ENCODE measurements at places on chromosomes 7 and 10.

- no peak for DNase-seq
Observed at GRCh38 chr7:72710983-72711382, 117.0 kb downstream of the TYW1B start.

DNA sequence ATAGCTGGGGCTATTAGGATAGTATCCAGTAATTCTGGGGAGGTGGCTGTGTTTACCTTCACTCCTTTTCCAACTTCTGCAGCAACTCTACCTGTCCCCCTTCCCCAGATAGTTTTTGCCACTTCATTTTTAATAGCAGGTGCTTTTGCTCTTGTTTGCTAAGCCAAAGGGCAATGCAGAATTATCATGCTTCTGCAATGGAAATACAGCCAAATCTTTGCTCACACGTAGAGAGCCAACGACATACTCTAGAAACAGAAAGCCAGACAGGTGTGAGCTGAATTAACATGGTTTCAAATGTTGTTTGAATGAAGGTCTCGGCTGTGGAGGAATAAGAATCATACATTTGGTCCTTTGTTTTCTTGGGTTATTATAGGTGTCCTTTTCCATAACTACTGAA lies 14.4 kb downstream of the PLEKHS1 start:
- DNase-seq: no peak

- DNase-seq: no peak
Observed at GRCh38 chr10:119659951-119660350, 8.8 kb downstream of the BAG3 start.

- peak; percentile 43 for DNase-seq
Observed at GRCh38 chr10:58756130-58756719, 243.6 kb downstream of the BICC1 start.

DNA sequence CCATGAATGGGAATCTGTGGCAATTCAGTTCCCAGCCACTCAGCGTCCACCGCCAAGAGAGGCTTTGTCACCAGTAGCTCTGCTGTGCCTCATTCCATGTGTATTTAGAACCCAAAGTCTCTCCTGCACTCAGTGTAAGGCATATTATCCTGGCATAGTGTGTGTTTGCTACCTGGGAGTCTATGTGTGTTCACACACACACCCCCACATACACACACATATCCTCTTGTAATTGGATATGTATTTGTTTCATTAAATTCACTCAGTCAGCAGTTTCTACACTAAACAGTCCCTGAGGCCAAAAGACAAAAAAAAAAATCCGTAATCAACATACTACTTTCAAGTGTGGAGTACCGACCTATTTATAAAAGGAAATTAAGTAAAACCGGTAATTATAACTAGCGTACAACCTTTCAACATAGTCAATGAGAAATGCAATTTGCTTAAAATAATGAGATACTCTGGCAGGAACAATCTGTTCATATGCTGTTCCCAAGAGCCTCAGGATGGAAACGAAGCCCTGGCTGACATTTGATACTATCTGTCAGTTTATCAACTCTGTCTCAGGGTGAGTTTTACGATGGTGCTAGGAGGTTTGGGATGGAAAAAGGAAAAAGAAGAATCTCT lies 425.8 kb upstream of the CELF2 start:
- DNase-seq: peak; percentile 26

GRCh38 chr7:143975617-143976016 lies 21.0 kb downstream of the OR2F1 start:
- no peak for DNase-seq

- DNase-seq: no peak
Observed at GRCh38 chr7:106116161-106116704, 4.1 kb upstream of the SYPL1 start.

GRCh38 chr7:98136423-98136822 lies 29.8 kb downstream of the LMTK2 start:
- DNase-seq: no peak

- no peak for DNase-seq
Observed at GRCh38 chr10:17790651-17791050, 18.5 kb upstream of the MRC1 start.

- DNase-seq: no peak
Observed at GRCh38 chr7:85823396-85824080, 636.7 kb upstream of the SEMA3D start.

DNA sequence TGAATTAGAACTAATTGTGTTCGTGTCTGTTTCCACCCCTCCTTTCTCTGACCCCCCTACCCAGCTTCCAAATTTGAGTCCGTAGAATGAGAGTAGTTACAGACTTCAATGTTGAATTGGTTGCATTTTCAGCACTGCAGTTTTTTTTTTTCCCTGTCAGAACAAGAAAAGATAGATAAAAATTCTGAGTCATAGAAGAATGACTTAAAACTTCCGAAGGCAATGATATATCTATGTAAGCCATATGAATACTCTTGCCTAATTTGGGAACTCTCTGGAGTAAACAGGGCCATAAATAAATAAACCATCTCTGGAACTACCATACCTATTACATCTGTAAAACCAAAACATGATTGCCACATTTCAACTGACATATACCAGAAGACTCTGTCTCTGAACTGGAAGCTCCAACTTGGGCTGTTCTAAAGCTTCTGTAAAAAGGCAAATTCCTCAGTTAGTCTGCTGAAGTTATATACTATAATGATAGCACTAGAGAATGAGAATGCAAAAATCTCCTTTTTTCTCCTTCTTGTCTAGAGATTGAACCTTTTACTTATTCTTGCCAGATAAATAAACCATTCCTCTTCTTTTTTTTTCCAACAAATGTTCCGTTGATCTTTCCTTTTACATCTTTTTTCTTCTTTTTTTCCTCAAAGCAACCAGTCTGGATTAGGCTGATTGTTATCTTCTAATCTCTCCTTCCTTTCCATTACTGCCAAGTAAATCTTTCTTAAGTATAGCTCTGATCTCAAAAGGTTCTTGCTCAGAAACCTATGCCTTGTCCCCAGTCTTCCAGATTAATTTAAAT lies 23.5 kb downstream of the VCL start:
- peak; percentile 86 for DNase-seq

GRCh38 chr10:121332829-121333765 lies 265.1 kb downstream of the FGFR2 start:
- DNase-seq: no peak

DNA sequence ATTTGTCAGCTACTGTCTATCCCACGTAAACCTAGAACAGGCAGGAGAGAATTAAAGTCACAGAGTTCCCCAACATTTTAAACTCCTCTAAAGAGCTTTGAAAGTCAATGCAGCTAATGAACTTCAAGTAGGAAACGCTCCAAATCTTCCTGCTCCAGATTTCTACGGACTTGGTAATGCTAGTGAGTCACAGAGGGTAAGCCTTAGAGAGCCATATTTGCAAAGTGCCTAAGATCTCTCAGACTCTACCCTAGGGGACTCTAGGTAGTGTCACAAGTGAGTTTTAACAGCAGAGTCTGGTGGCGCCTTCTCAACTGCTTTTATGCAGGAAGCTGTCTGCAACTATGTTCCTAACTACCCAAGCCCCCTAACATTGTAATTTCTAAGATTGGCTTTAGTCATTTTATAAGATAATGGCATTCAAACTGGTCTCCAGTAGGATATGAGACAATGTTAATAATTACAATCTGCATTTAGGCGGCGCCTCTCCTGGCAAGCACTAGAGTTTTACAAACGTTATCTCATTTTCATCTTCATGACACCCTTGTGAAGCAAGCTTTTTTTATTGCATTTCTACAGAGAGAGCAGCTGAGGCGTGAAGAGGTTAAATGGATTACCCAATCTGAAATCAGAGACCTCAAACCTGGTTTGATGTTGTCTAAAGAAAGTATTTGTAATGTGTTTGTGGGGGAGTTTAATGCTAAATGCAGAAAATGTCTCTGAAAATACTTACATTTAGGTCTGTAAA lies 22.0 kb upstream of the FZD1 start:
- peak; percentile 49 for DNase-seq

GRCh38 chr10:47332371-47332770 lies 10.1 kb downstream of the GDF2 start:
- DNase-seq: no peak

- no peak for DNase-seq
Observed at GRCh38 chr7:136845899-136846465, 22.5 kb upstream of the CHRM2 start.

- DNase-seq: peak; percentile 45
Observed at GRCh38 chr10:117503244-117504205, 39.0 kb upstream of the EMX2 start.

- DNase-seq: peak; percentile 67
Observed at GRCh38 chr7:76155938-76156337, 45.8 kb upstream of the SRRM3 start.

- peak; percentile 23 for DNase-seq
Observed at GRCh38 chr10:34933676-34934075, 118.6 kb upstream of the PARD3 start.

DNA sequence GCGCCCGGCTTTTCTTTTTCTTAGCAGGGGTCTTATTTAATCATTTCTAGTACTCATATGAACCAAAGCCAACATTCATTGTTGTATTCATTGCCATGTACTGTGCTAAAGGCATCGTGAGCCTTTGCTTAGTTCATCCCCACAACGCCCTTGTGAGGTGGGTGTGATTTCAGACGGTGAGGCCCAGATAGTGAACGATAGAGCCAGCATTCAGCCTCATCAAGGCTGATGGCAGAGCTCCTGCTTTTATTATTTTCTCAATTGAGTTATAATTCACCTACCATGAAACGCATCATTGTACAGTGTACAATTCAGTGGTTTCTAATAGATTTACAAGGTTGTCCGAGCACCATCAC lies 50.1 kb downstream of the HK1 start:
- DNase-seq: no peak

GRCh38 chr7:117076426-117076943 lies 123.2 kb downstream of the ST7 start:
- DNase-seq: no peak

- no peak for DNase-seq
Observed at GRCh38 chr7:5549096-5549763, 125.6 kb upstream of the TNRC18 start.

GRCh38 chr7:67593794-67594193 lies 597.2 kb downstream of the TYW1 start:
- no peak for DNase-seq

GRCh38 chr10:11782793-11783557 lies 40.2 kb upstream of the PROSER2 start:
- DNase-seq: peak; percentile 33

DNA sequence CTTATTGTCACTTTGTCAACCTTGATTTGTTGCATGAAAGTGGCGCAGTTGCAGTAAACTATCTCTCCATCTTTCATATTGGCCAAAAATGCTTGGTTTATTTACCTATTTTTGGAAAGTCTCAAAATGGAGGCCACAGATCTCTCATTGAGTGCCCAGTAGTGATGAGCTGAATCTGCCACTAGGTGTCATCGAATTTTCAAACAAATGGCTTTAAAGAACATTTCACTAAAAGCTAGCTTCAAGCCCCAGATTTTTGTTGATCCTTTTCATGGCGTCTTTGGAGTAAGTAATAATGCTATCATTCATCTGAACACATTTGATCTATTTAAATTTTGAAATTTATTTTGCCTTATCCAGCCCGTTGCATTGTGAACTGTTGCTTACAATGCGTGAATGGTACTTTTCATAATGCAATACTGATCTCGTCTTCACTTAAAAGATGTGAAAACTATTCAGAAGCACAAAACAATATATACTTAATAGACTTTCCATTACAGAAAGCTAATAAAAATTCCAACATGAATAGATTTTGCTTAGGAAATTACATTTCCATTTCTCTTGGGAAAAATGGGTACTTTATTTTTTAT lies 236.2 kb downstream of the DNAJB9 start:
- no peak for DNase-seq

DNA sequence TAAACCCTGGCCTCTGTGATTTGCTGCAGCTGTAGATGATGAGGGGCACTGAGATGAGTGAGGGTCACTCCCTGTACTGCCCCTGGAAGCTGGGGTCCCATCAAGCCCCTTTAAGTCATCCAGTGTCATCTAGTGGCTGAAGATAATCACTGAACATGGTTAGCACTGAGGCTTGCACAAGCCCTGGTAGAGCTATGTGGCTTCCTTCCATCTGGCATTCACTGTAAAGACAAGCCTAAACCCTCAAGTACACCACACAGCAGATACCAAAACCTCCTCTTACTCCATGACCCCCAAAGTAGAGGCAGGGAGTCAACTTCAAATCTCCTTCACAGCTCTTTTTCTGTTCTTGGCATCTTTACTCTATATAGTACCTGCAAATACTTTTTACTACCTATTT lies 72.7 kb upstream of the MRLN start:
- DNase-seq: peak; percentile 49

DNA sequence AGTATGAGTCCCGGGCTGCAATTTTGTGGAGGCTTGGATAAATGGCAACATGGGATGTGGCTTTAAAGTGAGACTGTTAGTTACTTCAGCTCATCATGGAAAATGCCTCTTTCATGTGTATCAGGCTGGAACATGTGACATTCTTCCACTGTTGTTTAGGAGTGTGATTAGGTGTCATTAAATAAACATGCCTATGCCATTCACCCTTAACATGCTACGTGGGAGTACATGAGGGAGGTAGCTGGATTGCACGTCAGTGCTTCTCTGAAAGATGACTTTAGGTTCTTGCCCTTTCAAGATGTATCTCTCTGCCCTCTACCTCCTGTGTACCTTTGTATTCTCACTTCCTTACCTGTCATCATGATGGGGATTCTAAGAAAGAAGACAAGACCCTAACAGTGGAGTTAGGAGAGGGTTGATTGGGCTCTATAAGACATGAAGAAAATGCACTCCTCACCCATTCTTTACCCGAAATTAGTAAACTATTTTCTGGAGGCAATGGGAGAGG lies 8.9 kb downstream of the AKR1E2 start:
- DNase-seq: no peak

- no peak for DNase-seq
Observed at GRCh38 chr7:106034383-106034782, 71.3 kb downstream of the CDHR3 start.

- DNase-seq: no peak
Observed at GRCh38 chr7:91378131-91378530, 113.9 kb downstream of the FZD1 start.

DNA sequence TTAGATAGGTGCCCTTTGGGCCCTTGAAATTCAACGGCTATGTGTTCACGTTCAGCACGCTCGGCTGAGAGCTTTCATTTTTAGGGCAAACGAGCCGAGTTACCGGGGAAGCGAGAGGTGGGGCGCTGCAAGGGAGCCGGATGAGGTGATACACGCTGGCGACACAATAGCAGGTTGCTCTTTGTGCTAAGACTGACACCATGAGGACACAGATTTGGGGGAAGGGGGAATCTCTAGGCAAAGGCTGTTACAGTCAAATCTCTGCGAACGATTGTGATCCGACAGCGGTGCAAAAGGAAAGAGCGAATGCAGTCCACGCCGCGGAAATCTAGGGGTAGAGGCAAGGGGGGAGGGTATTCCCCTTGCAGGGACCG lies 667 bp downstream of the KLLN start:
- DNase-seq: no peak

- no peak for DNase-seq
Observed at GRCh38 chr7:20665096-20665495, 49.6 kb downstream of the ABCB5 start.

DNA sequence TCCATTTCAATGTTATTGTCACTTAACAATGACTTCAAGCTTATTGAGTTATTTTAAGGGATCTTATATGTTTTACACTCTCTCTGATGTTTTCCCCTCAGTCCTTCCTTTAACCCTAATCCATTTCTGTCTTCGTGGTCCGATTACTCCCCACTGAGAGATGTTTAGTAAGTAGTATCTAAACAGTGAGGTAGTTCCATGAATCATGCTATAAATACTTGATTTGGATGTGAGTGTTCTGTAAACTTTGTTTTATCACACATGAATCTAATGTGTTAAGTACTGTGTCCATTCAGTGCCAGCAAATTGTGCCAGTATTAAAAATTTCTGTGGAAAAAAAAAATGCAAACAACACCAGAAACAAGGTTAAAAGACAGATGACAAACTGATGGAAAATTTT lies 18.6 kb downstream of the RPP30 start:
- DNase-seq: no peak
